ENCODE measurements at places on chromosomes 12 and 14.

- no peak for DNase-seq
Measured at GRCh38 chr14:72812292-72812851, 81.5 kb downstream of the DPF3 start.

DNA sequence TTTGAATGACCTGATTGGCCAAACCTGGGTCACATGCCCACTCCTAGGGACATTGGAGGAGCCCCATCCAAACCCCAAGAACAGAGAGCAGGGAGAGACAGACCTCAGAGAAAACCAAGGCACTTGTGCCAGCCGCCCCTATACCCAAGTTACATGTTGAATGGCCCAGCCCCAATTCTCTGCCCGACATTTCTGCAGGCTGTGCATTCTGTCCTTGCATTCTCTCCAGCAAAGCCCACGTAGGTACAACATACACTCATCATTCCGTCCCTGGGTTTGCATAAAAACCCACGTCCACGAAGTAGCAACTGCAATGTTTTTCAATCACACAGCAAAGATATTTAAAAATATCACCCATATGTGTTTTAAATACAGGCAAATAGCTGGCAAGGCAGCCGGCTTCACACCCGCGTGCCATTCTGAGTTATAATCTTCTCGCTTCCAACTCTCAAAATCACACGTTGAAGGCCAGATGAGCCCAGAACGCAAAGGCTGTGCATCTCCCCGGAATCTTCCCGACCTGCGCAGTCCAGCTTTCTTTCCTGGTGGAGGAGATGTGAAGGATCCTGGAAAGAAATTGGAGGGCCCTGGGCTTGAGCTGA, 91.7 kb upstream of the MYL2 start:
- no peak for DNase-seq

DNA sequence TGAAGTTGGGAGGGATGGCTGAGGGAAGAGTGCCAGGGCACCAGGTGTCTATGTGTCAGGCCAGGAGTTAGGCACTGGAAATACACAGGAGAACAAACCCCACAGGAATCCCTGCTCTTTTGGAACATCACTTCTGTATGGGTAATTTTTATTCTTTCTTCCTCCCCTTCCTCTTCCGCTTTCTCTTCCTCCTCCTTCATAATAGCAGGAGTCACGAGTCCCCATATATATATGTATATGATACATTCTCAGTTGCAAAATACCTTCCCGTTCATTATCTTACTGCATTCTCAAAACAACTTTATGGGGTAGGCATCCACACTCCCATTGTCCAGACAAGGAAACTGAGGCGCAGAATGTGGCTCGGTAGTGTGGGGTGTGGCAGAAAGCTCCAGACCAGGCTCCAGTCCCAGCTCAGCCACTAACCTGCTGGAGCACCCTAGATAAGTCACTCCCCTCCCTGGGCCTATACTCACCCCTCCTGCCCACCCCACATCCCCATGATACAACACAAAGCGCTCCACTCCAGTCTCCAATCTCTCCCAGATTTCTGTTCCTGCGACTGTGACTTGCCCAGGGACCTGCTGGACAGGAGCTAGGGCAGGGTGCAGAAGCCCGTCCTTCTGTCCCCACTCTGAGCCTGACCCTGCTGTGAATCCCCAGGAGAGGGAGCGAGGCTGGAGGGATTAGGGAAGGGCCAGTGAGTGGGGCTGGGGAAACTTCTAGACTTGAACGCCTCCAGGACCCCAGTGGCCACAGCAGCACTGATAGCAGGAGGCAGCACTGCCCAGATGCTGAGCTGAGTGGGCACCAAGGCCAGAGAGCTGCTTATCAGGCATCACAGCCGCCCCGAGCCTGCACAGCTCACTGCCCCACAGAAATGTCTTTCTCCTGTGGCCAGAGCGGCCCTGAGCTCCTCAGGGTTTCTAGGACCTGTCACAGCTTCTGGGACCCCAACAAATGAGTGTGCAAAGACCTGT, 1.4 kb upstream of the AQP2 start:
- DNase-seq = no peak

- no peak for DNase-seq
Measured at GRCh38 chr12:90628213-90628612, 326.8 kb downstream of the CCER1 start.

DNA sequence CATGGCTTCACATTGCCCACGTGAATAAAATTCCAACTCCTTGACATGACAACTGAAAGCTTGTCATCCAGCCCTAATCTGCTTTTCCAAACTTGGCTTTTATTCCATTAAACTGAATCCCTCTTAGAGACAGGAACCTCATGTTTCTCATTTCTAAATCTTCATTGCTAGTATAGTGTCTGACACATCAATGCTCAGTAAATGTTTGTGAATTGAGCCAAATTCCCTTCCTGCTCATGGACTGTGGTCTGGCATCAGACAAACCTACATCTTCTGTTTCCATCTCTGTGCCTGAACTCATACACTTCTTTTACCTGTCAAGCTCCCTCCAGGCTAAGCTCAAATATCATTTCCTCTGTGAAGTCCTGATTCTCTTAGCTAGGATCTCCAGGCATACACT, 4.3 kb upstream of the FKBP11 start:
- DNase-seq = no peak

Measured in GDM1 (cell line).